GM12864 (cell line): ENCODE measurements at places on chromosomes 1 and 21.

- DNase-seq = no peak
Measured at GRCh38 chr1:91608876-91609275, 108.2 kb downstream of the CDC7 start.

GRCh38 chr21:41873426-41873825 is 5.7 kb downstream of the PRDM15 start:
- DNase-seq = no peak

GRCh38 chr1:32612189-32612881 is 38.0 kb downstream of the ZBTB8OS start:
- DNase-seq = no peak

DNA sequence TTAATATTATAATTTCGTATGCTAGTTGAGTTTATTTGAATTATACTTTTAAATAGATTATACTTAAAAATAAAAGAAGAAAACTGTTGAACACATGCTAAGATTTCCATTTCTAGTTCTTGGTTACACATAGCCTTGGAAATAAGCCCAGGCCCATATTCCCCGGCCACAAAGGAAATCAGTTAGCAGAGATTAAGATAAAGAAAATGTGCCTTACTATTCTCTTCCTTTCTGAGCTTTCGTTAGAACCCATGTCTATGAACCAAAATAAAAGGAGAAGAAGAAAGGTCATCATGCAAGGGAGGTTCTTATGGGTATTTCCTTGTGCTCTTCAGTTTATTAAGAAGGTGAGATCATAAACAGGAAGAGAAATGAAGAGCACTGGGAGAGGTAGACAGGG is 32.3 kb upstream of the CRP start:
- DNase-seq = no peak

GRCh38 chr21:32929633-32930038 is 96.1 kb upstream of the OLIG2 start:
- peak; percentile 53 for DNase-seq

GRCh38 chr1:38153066-38153777 is 106.6 kb upstream of the POU3F1 start:
- DNase-seq = no peak

GRCh38 chr1:13935336-13935735 is 235.3 kb downstream of the PRDM2 start:
- DNase-seq = no peak

DNA sequence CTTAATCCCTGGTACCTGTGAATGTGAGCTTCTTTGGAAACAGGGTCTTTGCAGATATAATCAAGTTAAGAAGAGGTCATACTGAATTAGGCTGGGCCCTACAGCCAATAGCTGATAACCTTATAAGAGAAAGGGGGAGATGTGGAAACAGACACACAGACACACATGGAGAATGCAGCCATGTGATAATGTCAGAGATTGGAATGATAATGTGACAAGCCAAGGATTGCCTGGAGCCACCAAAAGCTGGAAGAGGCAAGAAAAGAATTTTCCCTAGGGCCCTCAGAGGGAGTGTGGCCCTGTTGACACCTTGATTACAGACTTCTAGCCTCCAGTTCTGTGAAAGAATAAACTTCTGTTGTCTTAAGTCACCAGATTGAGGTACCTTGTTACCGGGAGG is 114.5 kb upstream of the SOD1 start:
- DNase-seq = no peak

DNA sequence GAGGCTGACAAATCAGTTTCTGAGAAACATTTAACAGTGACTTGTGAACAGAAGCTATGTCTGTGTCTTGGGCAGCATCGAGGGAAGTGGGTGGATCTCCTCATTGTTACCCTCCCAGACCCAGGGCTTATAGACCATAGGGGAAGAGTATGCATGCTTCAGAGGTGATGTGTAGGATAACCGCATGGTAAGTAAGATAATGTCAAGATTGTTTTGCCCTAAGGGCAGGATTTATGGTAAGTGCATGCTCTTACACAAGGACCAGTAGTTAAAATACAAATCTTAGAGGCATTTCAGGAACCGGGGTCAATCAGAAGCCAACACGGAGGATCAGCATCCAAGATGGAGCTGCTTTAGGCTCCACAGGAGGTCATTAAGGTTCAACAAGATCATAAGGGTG is 7.7 kb upstream of the PRMT2 start:
- no peak for DNase-seq

DNA sequence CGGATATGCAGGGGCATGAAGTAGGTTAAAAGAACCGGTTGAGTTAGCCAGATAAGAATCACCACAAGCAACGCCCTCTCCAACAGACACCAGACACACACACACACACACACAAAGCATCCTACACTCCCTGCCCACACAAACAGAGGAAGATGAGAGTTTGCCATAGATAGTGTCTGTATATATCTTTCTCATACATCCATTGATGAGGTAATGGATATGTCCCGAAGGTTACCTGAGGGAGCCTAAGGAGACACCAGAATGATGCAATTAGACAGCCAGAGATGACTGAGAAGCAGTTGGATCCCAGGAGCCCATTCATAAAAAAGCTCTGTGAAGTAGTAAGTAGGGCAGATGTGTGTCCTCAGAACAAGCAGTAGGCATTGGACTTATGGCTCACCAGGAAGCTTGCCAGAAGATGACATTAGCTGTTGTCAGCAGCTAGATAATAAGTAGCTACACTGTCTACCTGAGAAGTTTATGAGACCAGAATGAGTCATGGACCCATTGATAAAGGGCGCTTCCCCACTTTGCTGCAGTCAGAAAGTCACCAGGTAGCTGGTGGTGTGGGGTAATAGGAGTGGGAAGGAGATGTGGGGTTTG is 247.0 kb downstream of the KCNT2 start:
- DNase-seq = no peak

GRCh38 chr1:178704833-178705232 is 20.2 kb upstream of the RALGPS2 start:
- DNase-seq = no peak
